ENCODE measurements at places on chromosomes 5 and 9. TPM values are rescaled to one million over a fixed set of nuclear protein-coding genes. Genes with fewer than 3 reads are reported as not detected.

DNA sequence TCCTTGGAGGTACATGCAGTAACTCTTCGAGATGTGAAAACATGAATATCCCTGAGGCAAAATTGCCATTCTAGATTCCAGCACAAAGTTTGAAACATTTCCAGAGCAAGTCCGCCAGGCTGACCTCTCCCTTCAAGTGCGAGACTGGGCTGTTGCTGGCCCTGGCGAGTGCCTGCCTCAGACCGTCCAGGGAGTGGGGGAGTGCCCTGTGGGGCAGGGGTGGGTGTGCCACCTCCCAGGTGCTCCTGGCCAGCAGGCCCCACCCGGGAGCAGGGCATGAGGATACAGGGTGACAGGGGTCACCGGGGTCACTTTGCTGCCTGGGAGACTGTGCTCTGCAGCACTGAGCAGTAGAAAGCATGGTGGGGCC lies 199.9 kb downstream of the AOPEP start:
- H3K4me3 ChIP-seq: no peak overlapping the region
- peaks cover 80% of the 10 kb centered on the region for H3K4me1 ChIP-seq
- peak overlapping the region; percentile 74 for H3K27ac ChIP-seq
- H3K27me3 ChIP-seq: no peaks in the 10 kb centered on the region

DNA sequence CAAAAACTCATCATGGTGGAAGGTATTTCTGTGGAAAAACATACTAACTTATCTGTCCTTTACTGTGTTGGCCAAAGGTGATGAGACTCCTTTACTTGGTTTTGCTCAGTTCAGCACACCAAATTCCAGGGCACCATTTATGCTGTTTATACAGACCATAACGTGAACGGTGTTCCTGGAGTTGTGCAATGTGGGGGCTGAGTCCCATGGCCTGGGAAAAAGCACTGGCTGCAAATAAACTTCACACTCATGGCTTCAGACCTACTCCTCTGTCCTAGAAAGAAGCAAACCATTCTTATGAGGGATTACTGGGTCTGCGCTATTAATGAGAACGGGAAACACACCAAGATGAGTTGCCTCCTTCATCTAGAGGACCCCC lies 10.4 kb downstream of the FREM1 start:
- H3K36me3 ChIP-seq: no peaks in the 10 kb centered on the region
- no peak overlapping the region for H3K4me3 ChIP-seq
- H3K4me1 ChIP-seq: no peaks in the 10 kb centered on the region
- no peak for DNase-seq
- no peaks in the 10 kb centered on the region for H3K27me3 ChIP-seq

- H3K4me3 ChIP-seq: no peak overlapping the region
- H3K36me3 ChIP-seq: no peaks in the 10 kb centered on the region
- no peak for DNase-seq
Observed at GRCh38 chr9:99249619-99250018, 27.5 kb downstream of the SEC61B start.

- H3K36me3 ChIP-seq: no peaks in the 10 kb centered on the region
- no peak for DNase-seq
- no peak overlapping the region for H3K4me3 ChIP-seq
- H3K27me3 ChIP-seq: no peaks in the 10 kb centered on the region
Observed at GRCh38 chr5:168234133-168234532, 57.3 kb upstream of the WWC1 start.

DNA sequence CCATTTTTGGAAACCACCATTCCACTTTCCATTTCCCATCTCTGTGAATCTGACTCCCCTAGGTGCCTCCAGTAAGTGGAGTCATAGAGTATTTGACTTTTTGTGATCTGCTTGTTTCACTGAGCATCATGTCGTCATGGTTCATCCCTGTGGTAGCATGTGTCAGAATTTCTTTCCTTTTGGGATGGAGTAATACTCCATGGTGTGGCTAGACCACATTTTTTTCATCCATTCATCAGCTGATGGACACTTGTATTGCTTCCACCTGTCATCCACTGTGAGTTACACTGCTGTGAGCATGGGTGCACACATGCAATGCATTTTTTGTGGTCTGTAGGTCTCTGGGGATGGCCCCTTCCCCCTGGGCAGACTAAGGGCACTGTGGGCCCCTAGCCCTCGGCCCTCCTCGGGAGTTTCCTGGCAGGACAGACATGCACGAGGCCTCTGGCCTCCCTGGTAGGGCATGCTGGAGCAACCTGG lies 115.9 kb downstream of the GADD45G start:
- no peak overlapping the region for H3K4me3 ChIP-seq
- H3K27me3 ChIP-seq: peaks cover 1% of the 10 kb centered on the region
- H3K27ac ChIP-seq: no peak overlapping the region
- DNase-seq: no peak

DNA sequence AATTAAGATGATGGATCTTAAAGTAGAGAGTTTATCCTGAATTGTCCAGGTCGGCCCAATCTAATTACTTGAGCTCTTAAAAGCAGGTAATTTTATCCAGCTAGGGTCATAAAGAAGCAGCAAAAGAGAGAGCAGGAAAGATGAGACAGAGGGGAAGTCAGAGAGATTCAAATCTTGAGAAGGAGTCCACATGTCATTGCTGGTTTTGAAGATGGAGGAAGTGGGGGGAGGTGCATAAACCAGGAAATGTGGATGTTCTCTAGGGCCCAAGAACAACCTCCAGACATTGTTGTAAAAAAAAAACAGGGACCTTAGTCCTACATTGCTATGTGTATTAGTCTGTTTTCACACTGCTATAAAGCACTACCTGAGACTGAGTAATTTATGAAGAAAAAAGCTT lies 66.4 kb downstream of the SLCO4C1 start:
- DNase-seq: no peak
- no peaks in the 10 kb centered on the region for H3K36me3 ChIP-seq
- H3K27me3 ChIP-seq: no peaks in the 10 kb centered on the region
- H3K4me3 ChIP-seq: no peak overlapping the region
- no peak overlapping the region for H3K27ac ChIP-seq
- H3K4me1 ChIP-seq: no peaks in the 10 kb centered on the region

DNA sequence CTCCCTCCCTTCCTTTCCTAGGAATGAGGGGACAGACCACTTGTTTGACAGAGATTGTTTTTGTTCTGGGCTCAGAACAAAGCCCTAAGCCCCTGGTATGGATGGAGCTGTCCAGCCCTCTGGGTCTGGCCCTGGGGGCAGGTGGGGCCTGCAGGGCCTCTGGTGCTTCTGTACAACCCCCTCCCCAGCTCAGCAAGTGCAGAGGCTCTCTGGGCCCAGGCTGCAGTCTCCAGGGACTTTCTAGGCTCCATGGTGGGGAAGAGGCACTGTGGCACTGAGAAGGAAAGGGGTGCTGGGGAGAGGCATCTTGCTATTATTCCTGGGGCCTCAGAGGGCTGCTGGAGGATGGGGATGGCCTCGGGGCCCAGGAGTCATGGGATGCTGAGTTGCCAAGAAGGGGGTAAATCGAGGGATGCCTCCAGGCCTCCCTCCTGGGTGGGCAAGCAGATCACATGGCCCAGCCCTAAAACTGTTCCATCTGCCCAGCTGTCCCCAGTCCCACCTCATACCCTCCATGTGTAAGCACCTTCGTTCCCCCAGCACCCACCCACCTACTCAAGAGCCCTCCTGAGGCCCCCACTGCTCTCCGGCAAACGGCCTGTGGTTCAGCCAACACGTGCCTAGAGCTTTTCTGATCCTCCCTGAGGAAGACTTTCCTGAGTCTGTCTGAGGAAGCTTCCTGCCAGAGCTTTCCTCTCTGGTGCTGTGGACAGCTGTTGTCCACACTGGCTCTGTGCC lies 225.7 kb downstream of the CACNA1B start:
- H3K27ac ChIP-seq: no peak overlapping the region
- no peaks in the 10 kb centered on the region for H3K4me1 ChIP-seq
- H3K27me3 ChIP-seq: peaks cover 17% of the 10 kb centered on the region
- H3K4me3 ChIP-seq: no peak overlapping the region
- no peaks in the 10 kb centered on the region for H3K36me3 ChIP-seq

DNA sequence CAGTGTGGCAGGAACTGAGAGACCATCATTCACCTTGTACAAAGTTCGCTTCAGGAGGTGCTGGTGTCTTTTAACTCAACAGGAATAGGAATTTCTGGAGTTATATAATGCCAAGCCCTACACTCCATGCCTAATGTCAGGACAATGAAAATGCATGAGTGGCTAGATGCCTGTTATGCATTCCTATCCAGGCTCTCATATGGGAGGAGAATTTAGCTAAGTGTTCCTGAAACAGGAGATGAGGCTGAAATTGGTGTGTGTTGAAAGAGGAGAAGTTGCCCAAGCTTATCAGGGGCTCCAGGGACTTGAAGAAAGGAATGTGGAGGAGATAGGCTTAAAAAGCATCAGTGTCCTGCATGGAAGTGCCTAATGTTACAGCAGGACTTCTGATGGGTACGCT lies 26.8 kb upstream of the PRUNE2 start:
- no peaks in the 10 kb centered on the region for H3K27me3 ChIP-seq
- no peak overlapping the region for H3K27ac ChIP-seq
- H3K4me3 ChIP-seq: no peak overlapping the region
- no peaks in the 10 kb centered on the region for H3K4me1 ChIP-seq
- no peak for DNase-seq
- no peaks in the 10 kb centered on the region for H3K36me3 ChIP-seq

GRCh38 chr9:114178076-114178475 lies 22.7 kb downstream of the COL27A1 start:
- DNase-seq: no peak
- no peaks in the 10 kb centered on the region for H3K36me3 ChIP-seq
- H3K27ac ChIP-seq: no peak overlapping the region
- no peaks in the 10 kb centered on the region for H3K27me3 ChIP-seq

Gene COL15A1
- total RNA-seq: 15.0 TPM

Gene MTX3
- 11.4 TPM for total RNA-seq

Gene TMEM215
- total RNA-seq: not detected

Gene SLC6A3
- not detected for total RNA-seq

Gene PHYHD1
- 73.5 TPM for total RNA-seq

Gene GABRB2
- total RNA-seq: 0.24 TPM

Gene PCDHB4
- total RNA-seq: 1.8 TPM

Gene LHX2
- 1.7 TPM for total RNA-seq

All from suprapubic skin (tissue), 4 donors.